ENCODE measurements at places on chromosomes 6 and 20.

DNA sequence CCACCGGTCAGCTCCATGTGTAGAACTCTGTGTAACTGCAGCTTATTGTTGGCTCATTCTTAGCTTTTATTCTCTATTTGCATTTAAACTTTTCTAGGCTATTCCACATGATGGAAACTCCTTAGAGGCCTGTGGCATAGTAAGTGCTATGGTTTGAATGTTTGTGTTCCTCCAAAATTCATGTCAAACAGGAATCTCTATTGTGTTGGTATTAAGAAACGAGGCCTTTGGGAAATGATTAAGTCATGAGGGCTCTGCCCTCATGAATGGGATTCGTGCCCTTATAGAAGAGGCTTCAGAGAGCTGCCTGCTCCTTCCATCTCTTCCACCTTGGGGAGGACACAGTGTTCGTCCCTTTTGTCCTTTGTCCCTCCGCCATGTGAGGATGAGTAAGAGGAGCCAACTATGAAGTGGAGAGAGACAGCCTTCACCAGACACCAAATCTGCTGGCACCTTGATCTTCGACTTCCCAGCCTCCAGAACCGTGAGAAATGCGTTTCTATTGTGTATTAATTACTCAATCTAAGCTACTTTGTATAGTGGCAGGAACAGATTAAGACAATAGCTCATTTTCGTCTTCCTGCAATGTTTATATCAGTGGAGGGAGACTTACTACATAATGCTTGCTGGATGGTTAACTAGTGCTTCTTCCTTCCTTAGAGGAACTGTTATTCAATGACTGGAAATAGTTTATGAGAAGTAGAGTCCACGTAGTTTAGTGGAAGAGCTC, 361.1 kb downstream of the FARS2 start:
- no peak for DNase-seq

DNA sequence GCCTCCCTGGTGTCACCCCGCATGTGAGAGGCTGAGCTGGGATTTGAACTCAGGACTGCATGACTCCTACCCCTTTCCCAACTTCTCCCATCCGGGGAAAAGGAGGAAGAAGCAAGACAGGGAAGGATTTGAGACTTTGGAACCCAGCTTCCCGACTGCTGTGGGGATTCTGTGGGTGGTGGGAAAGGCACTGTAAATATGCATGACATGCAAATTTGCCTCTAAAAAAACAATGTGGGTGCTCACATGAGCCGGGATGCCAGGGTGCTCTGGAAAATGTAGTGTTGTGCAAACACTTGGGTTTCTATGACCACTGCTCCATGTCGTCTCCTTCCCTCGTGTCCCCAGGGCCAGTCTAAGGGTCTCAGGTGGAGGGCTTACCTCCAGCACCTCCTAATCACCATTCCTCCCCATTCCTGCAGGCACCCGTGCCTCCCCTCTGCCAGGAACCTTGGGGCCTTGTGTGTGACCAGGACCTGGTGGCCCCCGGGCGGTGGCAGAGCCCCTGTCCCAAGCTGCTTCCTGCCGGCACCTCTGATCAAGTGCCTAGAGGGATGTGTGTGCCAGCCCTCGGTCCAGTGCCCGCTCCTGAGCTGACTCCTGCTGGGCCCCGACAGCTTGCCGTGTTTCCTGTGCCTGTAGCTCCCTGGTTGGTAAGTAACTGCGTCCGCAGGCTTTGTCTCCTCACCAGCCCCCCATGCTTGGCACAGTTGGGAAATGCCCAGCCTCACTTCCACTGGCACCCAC, 60.7 kb downstream of the DLGAP4 start:
- no peak for DNase-seq

GRCh38 chr6:150368762-150369161, at the start of gene IYD:
Gene IYD, plus strand, starts transcription at chr6:150369012. Its CDS starts 20 bp downstream, at chr6:150369032.
- no peak for DNase-seq

- no peak for DNase-seq
Observed at GRCh38 chr6:75147512-75147911, 58.3 kb downstream of the COL12A1 start.

- DNase-seq = no peak
Observed at GRCh38 chr6:161667957-161668356, 394.1 kb upstream of the AGPAT4 start.

DNA sequence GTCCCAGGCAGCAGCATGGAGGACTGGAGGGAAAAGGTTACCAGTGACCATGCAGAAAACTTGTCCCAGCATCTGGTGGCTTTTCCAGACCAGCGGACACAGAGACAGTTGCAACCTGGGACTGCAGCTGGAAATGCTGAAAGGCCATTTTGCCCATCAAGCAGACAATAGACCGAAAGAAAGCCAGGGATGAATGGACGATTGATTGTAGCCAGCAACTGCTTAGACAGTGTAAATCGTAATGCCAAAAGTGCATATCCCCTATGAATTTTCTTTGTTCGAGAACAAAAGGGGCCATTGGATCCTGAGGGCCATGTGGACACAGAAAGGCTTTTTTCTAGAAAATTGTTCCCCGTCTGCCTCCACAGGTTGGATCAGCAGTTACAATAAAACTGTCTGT, 115.7 kb downstream of the MBOAT1 start:
- DNase-seq = no peak

DNA sequence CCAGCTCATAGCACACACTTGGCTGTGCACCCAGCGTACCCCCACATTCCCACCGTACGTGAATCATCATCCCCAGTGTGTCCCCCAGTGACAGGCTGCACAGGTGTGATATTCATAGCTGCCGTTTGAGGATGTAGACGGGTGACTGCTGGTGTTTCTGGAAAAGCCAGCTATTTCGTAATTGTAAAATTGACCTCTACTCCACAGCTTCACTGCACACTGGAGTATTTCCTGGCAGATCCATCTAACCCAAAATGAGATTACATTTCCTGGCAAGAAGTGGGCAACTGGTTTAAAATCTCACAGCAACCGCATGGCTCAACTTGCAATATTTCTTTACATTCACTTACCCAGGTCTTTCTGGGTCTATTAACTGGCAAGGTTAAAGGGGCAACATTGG, 30.3 kb downstream of the CD83 start:
- DNase-seq = no peak

DNA sequence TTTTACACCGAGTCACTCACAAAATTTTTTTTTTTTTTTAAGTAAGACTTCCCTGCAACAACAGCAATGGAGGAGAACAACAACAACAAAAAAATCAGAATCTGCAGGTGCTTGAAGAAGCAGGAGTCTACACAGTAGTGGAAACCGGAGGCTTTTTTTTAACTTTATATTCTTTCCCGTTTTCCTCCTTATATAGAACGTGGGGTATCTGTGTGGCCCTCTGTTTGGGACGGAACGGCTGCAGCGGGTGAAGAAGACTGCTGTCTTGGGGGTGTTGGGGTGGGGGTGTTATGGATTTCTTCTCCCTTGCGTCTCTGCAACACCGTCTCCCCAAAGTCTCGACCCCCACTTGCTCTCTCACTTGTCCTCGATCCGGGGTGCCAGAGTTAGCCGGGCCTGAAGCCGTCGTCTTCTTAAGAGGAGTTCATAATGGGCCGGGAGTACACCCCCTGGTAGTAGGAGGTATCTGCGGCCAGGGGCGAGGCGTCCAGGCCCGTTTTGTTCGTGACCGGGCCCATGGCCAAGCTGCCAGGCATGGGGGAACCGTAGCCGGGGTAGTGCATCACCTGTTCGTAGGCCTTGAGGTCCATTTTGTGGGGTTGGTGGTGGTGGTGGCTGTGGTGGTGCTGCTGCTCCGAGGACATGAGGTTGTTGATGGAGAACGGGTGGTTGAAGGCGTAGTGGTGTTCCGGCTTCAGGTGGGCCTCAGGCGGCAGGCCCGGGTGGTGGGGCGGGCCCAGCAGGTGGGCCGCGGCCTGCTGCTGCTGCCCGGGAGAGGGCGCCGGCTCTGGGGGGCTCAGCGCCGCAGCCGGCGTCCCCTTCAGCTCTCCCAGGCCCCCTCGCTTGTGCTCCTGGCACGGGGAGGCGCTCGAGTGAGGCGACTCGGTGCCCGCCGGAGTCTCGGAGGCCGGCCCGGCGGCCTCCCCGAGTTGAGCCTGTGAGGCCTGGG, 2.7 kb downstream of the FOXA2 start:
- DNase-seq = no peak

- DNase-seq = no peak
Observed at GRCh38 chr6:100944644-100945043, 63.5 kb upstream of the ASCC3 start.

DNA sequence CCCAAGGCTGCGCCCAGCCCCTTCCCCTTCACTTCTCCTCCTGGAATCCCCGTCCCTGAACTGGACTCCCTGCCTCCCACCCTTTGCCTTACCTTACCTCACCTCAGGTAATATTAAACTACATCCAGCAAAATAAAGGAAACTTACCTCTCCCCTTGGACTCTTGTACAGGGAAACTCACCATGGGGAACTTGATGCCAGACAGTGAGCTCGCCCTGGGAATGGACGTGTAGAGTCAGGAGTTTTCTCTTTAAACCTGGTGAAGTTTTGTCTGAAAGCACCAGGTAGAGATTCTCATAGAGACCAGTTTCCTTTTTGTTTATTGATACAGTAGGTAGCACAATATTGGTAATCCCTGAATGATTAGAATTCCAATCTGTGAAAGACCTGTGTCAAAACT, 544 bp upstream of the HLA-C start:
- DNase-seq = no peak

DNA sequence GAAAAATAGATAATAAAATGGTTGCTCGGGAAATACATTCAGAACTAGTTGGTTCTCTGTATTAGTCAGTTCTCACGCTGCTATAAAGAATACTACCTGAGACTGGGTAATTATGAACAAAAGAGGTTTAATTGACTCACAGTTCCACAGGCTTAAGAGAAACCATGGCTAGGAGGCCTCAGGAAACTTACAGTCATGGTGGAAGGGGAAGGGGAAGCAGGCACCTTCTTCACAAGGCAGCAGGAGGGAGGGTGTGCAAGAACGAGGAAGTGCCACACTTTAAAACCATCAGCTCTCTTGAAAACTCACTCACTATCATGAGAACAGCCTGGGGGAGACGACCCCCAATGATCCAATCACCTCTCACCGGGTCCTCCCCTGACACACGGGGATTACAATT, 24.2 kb upstream of the SNX9 start:
- DNase-seq = no peak

- no peak for DNase-seq
Observed at GRCh38 chr20:32237419-32237818, 29.7 kb downstream of the POFUT1 start.

- DNase-seq = no peak
Observed at GRCh38 chr20:34131491-34131890, 19.4 kb upstream of the EIF2S2 start.

DNA sequence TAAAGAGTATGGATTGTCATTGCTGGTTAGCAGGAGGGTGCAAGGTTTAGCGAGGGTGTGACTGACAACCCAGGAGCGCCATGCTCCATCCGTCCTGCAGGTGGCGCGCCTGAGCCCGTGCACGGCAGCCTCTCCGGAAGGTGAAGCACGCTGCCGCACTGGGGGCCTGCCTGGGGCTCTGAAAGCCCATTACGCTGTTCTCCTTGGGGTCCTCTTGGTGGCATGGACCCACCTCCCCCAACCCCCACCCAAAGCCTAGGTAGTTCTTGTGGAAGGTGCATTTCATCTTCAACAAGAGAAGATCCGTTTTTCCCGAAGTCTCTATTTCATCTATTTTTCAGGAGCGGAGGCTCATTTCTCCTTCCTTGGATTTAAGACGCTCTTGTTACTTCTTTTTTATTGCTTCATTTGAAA, 197.4 kb upstream of the KCNG1 start:
- no peak for DNase-seq

GRCh38 chr20:63128956-63129355, 87.0 kb downstream of the YTHDF1 start:
- no peak for DNase-seq

DNA sequence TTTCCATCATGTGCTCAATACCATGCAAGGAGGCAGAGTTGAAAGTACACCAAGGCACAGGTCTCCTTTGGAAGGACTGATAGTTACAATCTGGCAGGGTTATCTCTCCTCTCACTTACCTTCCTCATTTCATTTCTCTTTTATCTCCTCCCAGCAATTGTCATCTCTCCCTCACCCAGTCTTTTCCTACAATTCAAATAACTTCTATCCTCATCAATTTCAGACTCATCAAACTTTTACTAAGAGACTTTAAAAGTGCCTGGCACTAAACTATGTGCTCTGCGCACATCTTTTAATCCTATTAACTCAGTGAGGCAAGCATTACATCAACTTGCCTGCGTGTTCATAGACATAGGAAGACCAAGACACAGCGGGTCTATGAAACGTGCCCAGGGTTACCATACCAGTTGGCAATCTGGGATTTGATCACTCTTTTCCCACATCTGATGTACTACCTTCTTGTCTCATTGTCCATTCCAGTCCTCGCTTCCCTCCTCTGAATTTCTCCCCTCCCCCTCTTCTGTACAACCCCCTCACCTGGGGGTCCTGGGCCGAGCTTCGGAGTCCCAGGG, 1.2 kb downstream of the VARS1 start:
- no peak for DNase-seq

GRCh38 chr6:128757961-128758360, 125.0 kb upstream of the LAMA2 start:
- DNase-seq = no peak

DNA sequence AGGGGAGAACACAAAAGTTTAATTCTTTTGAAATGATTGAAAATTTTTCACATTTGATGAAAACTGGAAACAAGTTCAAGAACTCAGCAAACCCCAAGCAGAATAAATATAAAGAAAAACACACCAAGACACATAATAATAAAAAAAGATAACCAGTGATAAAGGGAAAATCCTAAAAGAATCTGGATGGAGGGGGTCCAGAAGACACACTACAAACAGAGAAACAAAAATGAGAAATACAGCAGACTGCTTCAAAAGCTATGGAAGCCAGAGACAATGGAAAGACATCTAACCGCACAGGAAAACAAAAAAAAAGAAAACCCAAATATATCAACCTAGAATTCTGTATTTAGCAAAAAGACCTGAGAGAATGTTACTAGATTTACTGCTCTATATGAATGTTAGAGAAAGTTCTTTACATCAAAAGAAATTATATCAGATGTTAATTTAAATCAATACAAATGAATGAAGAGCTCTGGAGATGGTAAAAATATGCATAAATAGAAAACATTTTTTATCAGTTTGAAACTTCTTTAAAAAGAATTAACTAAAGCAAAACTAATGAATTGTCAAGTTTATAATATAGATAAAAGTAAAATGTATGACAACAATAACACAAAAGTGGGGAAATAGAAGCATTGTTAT, 310.7 kb upstream of the PREP start:
- DNase-seq = no peak

DNA sequence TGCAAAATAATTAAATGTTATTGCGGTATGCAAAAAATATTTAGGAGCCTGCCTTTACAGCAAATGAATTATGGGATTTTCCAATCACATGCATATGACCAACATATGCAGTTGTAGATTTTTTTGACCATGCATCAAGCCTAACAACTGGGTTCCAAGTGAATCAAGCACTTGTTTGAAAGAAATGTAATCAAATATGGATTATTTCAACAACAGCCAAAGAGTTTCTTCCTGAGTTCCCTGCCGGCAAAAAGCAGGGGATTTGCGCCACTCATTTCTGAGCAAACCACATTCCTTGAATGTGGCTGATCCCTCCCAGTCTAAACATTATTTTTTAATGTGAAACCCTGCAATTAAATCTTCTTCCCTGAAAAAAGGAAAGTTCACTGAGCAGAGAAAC, 100.1 kb upstream of the ADTRP start:
- no peak for DNase-seq
